ENCODE measurements at places on chromosomes 11 and 22.

DNA sequence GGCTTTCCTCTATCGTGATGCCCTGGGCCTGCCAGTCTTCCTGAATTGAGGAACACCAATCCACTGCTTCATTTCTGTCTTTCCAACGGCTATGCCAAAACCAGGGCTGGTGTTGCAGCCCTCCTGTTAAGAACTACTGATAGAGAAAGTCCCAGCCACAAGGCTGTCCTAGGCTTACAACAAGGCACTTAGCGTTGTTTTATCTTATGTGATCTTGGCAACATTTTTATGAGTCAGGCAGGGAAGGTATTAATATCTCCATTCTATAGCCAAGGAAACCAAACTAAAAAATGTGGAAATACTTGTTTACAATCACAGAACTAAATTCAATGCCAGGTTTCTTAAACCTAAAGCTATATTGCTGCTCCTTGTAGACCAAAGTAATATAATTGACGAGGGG, 89.9 kb upstream of the AMOTL1 start:
- no peak for DNase-seq

DNA sequence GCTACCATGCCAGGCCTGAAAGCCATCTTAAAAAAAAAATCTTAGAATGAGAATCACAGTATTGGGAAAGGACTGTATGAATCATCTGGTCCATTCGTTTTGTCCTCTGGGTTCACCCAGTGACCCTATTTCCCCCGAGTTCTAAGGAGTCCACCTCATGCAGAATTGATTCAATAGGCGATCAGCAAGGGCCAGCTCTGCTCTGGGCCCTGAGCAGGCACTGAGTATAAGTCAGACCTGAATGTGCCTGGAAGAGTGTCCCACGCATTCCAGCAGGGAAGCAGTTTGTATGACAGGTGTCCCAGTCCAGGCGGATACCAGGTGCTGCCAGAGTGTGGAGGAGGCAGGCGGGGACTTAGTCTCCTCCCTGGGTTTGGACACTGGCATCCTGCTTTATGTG, 883 bp upstream of the HMOX1 start:
- DNase-seq = no peak

GRCh38 chr22:24128631-24129262, 52.5 kb upstream of the SUSD2 start:
- no peak for DNase-seq

- no peak for DNase-seq
Observed at GRCh38 chr22:46025973-46026898, 49.3 kb upstream of the WNT7B start.

- DNase-seq = peak; percentile 44
Observed at GRCh38 chr11:45412051-45412471, 125.9 kb upstream of the SYT13 start.

DNA sequence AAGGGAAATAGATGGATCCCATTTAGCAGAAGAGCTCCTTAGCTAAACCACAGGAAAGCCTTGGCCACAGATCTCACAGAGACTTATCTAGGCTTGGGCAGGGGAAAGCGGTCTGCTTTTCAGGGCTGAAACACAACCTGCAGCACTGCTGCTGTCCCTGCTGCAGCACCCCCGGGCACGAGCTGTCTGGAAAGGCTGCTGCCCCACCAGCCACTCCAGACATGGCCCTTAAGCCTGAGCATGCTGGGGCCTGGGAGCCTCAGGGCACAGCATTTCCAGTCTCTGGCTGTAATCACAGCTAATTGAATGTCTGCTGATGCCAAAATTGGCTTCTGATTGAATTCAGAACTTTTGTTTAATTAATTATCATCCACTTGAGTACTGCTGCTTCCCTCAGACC, 115.0 kb downstream of the TMPRSS5 start:
- DNase-seq = peak; percentile 49

DNA sequence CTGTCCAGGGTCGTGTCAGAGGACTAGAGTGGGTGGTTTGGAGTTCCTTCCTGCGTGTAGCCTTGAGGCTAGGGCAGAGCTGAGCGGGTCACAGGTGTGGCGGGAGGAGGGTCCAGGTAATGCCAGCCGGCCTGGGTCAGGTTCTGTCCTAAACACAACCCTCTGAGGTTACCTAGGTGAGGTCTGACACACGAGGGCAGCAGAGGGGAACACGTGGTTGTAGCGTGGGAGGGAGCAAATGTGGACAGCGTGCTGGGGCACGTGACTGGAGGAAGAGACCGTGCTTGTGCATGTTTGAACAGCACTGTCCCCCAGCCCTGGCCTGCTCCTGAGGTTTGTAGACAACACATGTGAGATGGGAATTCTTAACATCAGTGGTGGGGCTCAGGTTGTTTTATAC, 13.1 kb downstream of the MOV10L1 start:
- DNase-seq = no peak

DNA sequence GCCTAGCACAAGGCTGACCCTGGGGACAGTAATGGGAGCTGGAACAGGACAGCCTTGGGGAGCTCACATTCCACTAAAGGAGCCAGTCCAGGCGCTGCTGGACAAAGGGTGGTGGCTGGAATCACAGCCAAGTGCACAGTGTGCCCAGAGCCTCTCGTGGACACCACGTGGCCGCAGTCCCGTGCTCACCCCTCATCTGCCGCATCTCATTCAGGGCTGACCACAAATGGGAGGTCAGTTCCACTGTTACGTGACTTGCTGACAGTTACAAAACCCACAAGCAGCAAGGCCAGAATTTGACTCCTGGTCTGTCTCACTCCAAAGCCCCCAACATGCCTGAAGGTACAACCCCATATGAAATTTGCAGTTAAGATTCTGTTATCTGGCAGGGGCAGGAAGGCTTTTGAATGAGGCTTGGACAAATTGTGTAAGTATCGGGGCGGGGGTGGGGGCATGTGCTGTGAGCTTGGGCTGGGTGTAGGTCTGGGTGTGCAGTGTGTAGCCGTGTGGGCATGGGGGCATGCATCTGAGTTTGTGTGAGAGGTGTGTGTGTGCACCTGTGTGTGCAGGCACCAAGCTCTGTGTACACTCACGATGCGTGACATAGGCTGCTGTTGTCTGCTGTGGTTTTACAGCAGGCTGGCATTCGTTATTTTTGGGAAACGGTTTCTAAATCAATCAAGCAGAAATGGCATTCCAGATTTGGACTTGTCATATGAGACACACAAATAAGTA, 301.7 kb downstream of the BRD1 start:
- no peak for DNase-seq

DNA sequence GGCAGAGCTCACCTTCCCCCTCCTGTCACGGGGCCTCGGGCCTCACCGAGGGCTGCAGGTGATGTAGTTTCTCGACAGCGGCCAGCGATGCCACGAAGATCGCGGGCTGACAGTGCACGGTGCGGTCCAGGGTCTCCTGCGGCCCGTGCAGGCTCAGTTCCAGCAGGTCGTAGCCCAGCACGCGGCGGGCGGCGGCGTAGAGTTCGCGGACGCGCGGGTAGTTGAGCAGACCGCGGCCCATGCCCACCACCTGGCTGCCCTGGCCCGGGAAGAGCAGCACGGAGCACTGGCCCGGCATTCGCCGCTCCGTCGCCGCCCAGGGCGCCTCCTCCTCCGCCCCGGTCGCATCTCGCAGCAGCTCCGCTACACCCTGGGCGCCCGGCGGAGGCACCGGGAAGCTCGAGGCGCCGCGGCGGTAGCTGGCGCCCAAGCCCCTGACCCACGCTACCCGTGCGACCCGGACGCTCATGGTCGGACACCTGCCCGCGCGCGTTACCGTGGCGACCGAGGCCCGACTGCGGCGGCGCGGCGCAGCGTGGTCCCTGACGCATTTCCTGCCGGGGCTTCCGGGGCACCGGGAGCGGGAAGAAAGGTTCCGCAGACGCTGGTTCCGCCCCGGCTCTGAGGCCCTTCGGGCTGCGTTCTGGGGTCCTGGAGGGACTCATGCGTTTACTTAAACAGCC, at the start of gene MCAT:
Gene MCAT (minus strand): TSS at position 519 of the 683 bp plus-strand sequence. CDS start 50 bp downstream, at position 469.
- peak; percentile 89 for DNase-seq

DNA sequence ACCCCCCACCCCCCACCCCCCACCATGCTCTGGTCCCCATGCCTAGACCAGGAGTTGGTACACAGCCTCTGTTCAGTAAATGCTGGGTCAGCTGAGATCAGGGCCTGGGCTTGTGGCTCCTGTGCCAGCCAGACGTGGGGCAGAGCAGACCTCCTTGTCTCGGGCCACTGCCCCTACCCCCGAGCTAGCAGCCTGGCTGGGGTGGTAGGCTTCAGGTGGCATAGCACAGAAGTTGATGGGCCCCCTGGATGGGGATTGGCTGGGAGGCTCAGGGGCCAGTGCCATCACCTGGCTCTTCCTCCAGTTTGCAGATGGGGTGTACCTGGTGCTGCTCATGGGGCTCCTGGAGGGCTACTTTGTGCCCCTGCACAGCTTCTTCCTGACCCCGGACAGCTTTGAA, 139.9 kb downstream of the PARVA start:
- DNase-seq = no peak

GRCh38 chr22:40323681-40324171, 22.6 kb upstream of the ADSL start:
- no peak for DNase-seq

DNA sequence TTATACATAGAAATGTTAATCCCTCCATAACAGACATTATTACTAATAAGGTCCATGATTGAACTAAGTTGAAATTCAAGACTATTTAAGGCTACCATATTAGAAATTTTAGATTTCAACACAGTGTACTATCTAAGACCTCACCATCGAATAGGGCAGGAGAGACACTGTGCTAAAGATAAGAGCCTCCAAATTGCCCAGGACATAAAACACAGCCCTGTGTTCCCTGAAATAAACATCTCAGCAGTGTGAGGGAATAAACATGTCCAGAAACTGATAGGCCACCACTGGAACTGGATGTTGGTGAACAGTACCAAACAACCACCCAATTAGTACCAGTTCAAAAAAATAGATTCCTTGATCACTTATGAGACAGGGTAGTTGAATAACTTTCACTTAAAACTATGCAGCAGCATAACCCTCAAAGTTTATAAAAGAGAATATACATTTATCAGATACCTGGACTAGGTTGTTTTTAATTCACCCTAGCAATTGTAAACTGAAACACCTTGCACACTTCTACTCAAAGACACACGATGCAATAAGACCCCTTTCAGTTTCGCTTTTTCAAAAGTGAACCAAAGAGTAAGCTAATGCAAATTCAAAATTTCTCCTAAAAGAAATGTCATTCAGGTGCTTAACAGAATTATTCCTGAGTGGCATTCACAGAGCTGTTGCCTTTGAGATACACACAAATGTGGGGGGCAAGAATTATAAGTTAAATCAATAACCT, 34.3 kb downstream of the USP28 start:
- DNase-seq = no peak

DNA sequence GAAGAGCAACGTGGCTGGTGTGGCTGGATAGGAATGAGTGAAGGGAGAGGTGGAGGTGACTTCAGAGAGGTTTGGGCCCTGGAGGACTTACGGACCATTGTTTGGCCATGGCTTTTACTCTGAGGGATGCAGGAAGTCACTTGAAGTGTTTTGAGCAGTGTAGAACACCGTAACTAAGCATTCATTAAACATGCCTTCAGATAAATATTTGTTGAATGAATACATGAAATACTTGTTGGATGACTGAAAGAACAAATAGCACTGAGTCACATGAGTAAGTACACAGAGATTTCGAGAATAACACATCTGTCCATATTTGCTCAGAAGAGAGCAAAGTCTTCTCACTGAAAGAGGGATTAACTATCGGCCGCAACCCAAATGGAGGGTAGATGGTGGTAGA, 182.7 kb upstream of the SNX19 start:
- DNase-seq = no peak

- DNase-seq = no peak
Observed at GRCh38 chr11:117058761-117059261, 39.4 kb downstream of the SIK3 start.

DNA sequence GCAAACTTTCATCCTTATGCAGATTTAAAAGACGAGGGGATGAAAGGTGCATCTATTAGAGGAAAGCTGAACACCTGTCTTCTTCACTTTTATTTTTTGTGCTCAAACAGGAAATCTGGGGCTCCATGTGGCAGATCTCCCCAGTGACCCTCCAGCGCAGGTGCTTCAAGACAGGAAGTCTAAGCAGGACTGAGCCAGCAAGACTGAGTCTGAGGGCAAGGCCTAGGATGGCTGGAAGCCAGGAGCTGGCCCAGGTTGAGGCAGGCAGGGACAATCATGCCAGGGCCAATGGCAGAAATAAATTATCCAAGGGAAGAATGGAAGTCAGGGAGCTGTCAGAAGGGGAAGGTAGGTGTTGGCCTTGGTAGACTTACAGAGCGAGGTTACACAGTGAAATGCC, 101.1 kb upstream of the SPON1 start:
- no peak for DNase-seq

GRCh38 chr11:112877581-112877980, 83.6 kb upstream of the NCAM1 start:
- no peak for DNase-seq

- no peak for DNase-seq
Observed at GRCh38 chr11:73830261-73830660, 42.6 kb downstream of the MRPL48 start.

- DNase-seq = no peak
Observed at GRCh38 chr11:45345491-45345890, 59.4 kb upstream of the SYT13 start.

DNA sequence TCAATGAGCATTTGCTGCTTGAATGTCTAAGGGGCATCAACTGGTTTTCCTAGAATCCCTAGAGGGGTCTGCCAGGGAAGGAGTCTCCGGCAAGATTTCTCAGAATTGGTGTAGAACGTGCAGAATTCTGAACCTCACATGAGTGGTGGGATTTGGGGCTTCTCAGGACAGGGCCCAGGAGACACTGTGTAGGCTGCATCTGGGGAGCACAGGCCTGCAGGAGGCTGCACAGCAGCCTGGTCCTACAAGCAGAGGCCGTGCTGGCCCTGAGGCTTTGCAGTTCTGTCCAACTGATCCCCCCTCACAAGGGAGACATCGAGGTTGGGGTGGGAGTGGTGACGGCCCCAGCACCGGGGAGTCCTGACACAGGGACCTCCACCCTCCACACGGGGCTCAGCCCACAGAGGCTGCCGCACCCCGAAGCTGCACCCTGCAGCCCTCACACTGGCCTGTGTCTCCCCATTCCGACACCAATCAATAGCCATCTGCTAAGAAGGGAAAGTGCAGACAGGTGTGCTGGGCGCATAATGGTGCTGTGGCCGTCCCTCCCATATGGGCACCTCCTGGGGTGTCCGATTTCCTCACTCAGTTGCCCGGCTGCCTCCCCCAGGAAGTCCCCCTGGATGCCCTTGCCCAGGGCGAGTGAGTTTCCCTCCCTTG, 688.1 kb downstream of the BRD1 start:
- DNase-seq = no peak

- no peak for DNase-seq
Observed at GRCh38 chr22:35308480-35309021, 8.9 kb downstream of the TOM1 start.

DNA sequence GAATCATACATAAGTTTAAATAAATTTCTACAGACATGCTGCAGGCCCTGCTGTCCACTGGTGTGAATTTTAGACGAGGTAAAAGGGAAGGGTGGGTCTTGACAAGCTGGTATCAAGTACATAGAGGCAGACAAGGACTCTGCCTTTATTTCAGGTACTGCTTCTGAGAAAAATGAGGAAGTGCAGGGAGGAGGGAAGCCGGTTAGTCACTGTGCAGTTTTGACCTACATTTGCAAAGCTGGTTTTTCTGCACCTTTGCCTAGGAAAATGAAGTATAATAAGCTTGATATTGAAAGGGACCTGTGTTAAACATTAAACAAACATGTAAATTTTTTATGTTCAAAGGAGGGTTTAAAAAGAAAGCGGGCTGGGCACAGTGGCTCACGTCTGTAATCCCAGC, 24.6 kb downstream of the TMEM45B start:
- no peak for DNase-seq

All from cardiac muscle cell (in vitro differentiated cells and primary cell).